ENCODE measurements at places on chromosomes 12 and 14. TPM values are rescaled to one million over a fixed set of nuclear protein-coding genes. Genes with fewer than 3 reads are reported as not detected.
A peak's percentile ranks its signal among the peaks of the same experiment; 100 is the strongest.

The AICDA gene
- not detected for total RNA-seq

The SMIM41 gene
- total RNA-seq, result 19.4 TPM

The ARHGEF40 gene
- 74.4 TPM for total RNA-seq

The LTBP2 gene
- 36.0 TPM for total RNA-seq

The HSP90AA1 gene
- 206 TPM for total RNA-seq

The AQP6 gene
- 0.15 TPM for total RNA-seq

The TAS2R13 gene
- total RNA-seq, result 3.1 TPM

The LHX5 gene
- not detected for total RNA-seq

The PDZRN4 gene
- 1.3 TPM for total RNA-seq

The KRT2 gene
- total RNA-seq, result not detected

GRCh38 chr12:14950982-14951746, 10.2 kb downstream of the ARHGDIB start:
- peaks cover 32% of the 10 kb centered on the region for H3K36me3 ChIP-seq
- H3K27ac ChIP-seq, result peak overlapping the region; percentile 80
- no peak for DNase-seq

DNA sequence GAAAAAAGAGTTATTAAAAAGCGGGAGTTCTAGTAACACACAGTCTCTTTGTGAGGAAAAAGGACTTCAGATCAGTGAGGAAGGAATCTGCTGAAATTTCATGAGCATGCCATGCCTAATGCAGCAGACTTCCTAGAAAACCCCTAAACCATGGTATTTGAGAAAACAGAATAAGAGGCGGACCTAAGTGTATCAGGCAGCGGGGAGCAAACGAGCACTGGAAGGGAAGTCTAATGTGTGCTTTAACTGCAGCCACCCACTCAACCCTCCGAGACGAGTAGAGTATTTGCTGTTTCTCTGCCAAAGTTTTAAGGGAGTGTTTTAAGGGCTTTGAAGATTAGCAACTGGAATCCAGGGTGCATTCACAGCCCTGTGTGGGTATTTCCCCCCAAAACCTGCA, 36.5 kb downstream of the ACADS start:
- no peaks in the 10 kb centered on the region for H3K27me3 ChIP-seq
- peaks cover 12% of the 10 kb centered on the region for H3K4me1 ChIP-seq
- peaks cover 18% of the 10 kb centered on the region for H3K36me3 ChIP-seq
- no peak overlapping the region for H3K4me3 ChIP-seq
- H3K27ac ChIP-seq, result peak overlapping the region; percentile 47

GRCh38 chr12:116537101-116537904, 21.9 kb upstream of the MAP1LC3B2 start:
- H3K27ac ChIP-seq, result no peak overlapping the region
- no peaks in the 10 kb centered on the region for H3K36me3 ChIP-seq
- no peaks in the 10 kb centered on the region for H3K27me3 ChIP-seq
- peaks cover 31% of the 10 kb centered on the region for H3K4me1 ChIP-seq
- no peak overlapping the region for H3K4me3 ChIP-seq

DNA sequence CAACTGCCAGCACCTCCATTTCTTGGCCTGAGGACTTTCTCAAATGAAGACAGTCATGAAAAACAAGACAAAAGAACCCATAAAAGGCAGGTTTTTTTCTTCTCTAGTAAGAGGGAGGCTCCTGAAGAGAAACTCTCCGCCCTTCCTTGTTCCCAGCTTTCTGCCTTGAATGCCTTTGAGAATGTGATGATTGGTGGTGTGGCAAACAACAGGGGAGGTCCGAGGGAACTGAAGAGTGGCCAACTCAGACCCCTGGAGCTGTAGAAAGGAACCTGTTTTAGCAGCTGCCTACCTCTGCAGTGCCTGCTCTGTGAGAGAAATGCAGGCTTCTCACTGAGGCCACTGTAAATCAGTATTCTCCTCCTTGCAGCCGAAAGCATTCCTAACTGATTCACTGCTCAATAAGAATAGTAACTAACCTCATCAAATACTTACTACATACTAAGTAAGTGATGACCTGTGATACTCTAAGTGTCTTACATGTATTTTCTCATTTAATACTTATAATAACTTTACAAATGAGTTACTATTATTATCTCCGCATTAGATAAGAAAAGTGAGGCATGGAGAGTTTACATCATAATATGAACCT, 16.7 kb upstream of the ERC1 start:
- no peak overlapping the region for H3K27ac ChIP-seq
- H3K36me3 ChIP-seq, result no peaks in the 10 kb centered on the region
- no peaks in the 10 kb centered on the region for H3K27me3 ChIP-seq
- no peak for DNase-seq
- H3K4me3 ChIP-seq, result no peak overlapping the region

DNA sequence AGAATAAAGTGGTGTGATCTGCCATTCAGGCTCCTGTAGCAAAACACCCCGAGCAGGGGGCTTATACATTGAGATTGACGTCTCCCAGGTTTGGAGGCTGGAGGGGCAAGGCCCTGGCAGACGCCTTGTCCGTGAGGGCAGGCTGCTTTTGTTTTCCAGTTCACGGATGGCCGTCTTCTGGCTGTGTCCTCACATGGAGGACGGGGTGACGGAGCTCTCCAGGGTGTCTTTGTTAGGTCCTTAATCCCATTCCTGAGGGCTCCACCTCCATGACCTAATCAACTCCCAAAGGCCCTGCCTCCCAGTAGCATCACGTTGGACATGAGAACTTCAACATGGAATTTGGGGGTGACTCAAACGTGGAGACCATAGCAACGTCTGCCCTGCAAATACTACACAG, 147.7 kb downstream of the KIF26A start:
- H3K36me3 ChIP-seq, result no peaks in the 10 kb centered on the region
- no peak for DNase-seq
- no peak overlapping the region for H3K4me3 ChIP-seq

GRCh38 chr12:25262389-25263074, 11.8 kb upstream of the KRAS start:
- no peak overlapping the region for H3K4me3 ChIP-seq
- no peaks in the 10 kb centered on the region for H3K4me1 ChIP-seq
- no peak for DNase-seq

DNA sequence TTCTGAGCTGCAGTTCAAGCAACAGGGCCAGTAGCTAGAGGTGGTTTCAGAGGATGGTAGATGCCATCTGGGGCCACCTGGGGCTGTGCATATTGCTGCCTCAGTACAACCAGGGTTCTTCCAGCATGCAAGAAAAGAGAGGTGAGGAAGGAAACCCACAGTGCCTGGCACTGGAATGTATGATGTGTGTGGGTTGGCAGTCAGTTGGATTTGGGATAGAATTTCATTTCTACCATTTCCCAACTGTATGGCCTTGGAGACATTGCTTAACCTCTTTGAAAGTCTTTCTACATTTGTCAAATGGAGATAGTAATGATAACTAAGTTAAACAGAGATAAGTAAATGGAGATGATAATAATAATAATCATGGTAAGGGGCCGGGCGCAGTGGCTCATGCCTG, 10.2 kb upstream of the LRRC10 start:
- H3K4me1 ChIP-seq, result no peaks in the 10 kb centered on the region
- no peaks in the 10 kb centered on the region for H3K36me3 ChIP-seq
- no peak overlapping the region for H3K27ac ChIP-seq
- no peak for DNase-seq
- no peaks in the 10 kb centered on the region for H3K27me3 ChIP-seq
- H3K4me3 ChIP-seq, result no peak overlapping the region

DNA sequence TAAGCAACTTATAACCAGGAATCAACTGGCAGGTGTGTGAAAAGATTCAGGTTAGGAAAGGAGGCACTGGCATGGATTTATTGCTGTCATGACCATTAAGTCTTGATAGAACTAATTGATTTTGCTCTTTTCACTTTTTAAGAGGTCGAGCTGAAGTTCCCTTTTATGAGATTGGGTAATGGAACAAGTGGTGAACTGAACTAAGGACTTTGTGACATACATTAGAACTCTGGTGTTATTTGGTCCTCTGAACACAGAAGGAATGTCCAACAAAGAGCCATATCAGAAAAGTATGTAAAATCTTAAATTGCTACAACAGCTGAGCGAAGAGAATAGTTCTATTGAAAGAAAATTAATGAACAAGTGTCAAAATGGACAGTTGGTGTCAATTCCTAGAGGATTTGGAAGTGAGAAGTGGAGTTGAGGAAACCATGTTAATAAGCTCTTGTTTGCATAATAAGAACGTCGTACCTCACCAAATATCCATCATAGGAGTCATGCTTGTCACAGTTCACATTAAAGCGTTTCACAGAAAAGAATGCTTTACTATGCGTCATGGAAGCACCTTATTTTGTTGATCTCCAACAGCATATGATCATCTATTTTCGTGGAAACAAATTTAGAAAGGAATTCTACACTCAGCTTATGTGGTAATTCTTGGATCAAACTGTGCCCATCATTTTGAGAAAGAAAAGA, 8.4 kb upstream of the MYF6 start:
- no peaks in the 10 kb centered on the region for H3K4me1 ChIP-seq
- H3K36me3 ChIP-seq, result no peaks in the 10 kb centered on the region
- no peaks in the 10 kb centered on the region for H3K27me3 ChIP-seq
- no peak overlapping the region for H3K4me3 ChIP-seq
- no peak for DNase-seq
- H3K27ac ChIP-seq, result no peak overlapping the region

DNA sequence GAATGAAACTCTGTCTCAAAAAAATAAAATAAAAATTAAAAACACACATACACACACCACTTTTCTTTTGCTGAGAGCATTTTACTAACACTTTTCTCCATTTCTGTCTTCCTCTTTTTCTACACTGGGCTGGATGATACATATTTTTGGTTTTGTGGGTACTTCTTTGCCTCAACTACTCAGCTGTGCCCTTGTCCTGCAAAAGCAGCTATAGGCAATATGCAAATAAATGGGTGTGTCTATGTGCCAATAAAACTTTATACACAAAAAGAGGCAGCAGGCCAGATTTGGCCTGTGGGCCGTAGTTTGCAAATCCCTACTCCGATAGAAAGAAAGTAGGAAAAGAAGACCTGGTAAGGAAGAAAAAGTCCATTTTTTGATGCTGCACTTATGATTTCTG, 6.5 kb downstream of the CLMN start:
- DNase-seq, result no peak
- no peaks in the 10 kb centered on the region for H3K36me3 ChIP-seq
- H3K27ac ChIP-seq, result peak overlapping the region; percentile 58
- H3K27me3 ChIP-seq, result no peaks in the 10 kb centered on the region

- no peaks in the 10 kb centered on the region for H3K27me3 ChIP-seq
- DNase-seq, result peak; percentile 19
- no peak overlapping the region for H3K27ac ChIP-seq
- H3K36me3 ChIP-seq, result no peaks in the 10 kb centered on the region
- no peaks in the 10 kb centered on the region for H3K4me1 ChIP-seq
Measured at GRCh38 chr12:94498073-94498472, 38.4 kb upstream of the CEP83 start.

DNA sequence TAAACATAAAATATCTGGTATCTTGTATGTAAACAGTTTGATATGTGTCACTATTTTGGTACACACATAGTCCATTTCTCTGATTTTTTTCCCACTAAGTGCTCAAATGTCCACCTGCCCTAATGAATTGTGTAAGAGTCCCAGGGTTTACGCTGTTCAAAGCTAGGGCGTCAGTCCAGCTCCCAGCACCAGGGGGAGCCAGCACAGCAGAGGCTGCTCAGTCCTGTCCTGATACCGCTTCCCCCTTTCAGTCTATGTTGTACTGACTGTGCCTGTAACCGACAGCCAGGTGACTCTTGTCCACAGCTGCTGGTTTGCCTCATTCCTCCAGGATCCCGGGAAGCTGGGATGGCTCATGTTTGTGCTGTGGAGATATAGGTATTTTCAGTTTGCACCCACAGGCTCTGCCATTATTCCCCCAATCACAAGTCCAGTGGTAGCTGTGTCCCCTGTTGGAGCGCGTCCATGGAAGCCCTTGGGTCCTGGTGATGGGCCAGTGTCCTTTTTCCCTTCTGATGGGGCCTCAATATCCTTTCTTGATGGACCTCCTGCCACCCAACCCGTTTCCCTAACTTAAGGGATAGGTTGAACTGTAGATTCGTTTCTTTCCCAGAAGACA, 242.0 kb downstream of the NEDD1 start:
- no peak overlapping the region for H3K27ac ChIP-seq
- H3K27me3 ChIP-seq, result no peaks in the 10 kb centered on the region
- peak; percentile 28 for DNase-seq
- H3K4me3 ChIP-seq, result no peak overlapping the region
